Stimulated activated CD8-positive, alpha-beta memory T cell treated with anti-CD3 and anti-CD28 coated beads, Interleukin-7, amount 100 ng/mL, for 4 hours (primary cell): ENCODE measurements at places on chromosomes 12 and 14.
A peak's percentile ranks its signal among the peaks of the same experiment; 100 is the strongest.

DNA sequence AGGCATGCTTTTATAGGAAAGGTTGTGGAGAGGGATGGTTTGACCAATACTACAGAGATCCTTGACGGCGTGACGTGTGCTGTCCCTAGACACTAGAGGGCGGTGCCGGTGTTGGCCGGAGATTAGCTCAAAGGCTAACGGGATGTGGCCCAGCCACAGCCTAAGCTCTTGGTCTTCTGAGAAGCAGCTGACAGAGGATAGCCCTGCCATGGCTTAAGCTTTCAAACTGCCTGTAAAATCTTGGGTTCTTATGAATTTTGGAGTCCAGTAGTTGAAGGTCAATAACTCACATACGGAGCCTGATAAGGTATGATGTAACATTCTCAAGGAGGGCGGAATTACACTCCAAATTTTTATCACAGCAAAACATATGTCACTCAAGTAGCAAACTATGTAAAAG, 515.7 kb upstream of the ATXN7L3B start:
- DNase-seq = no peak

- no peak for DNase-seq
Observed at GRCh38 chr12:122064780-122065588, 13.6 kb upstream of the MLXIP start.

- DNase-seq = no peak
Observed at GRCh38 chr12:43208627-43209026, 343.4 kb downstream of the ADAMTS20 start.

GRCh38 chr12:89529738-89530137, 3.9 kb upstream of the POC1B start:
- no peak for DNase-seq

DNA sequence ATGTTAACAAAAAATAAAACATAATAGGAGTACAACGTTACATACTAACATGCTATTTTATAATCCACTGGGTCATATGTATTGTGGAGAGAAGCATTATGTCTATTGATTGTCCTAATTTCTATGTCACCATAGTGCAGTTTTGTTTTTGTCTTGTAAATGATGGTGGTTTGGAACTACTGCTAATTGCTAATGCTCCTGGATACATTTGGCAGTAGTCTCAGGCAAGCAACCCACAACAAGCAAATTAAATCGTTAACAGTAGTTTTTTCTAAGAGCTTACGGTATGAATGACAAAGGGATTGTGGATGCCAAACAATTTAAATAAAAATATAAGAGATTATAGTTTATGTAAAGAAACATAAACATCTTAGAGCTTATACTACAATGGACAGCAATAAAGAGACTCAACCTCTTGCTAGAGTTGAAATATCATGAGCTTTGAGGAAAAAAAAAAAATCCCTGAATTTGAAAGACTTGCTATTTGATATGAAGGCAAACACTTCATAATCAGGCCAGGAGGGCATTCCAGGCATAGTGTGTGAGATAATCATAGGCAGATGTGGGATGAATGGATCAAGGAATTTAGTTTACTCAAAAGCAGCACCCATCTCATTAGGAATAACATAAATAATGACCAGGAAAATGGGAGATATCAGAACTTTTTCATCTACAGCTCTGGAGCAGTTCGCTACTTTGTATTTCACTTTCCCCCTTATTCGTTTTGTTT, 181.3 kb downstream of the CCDC59 start:
- no peak for DNase-seq

DNA sequence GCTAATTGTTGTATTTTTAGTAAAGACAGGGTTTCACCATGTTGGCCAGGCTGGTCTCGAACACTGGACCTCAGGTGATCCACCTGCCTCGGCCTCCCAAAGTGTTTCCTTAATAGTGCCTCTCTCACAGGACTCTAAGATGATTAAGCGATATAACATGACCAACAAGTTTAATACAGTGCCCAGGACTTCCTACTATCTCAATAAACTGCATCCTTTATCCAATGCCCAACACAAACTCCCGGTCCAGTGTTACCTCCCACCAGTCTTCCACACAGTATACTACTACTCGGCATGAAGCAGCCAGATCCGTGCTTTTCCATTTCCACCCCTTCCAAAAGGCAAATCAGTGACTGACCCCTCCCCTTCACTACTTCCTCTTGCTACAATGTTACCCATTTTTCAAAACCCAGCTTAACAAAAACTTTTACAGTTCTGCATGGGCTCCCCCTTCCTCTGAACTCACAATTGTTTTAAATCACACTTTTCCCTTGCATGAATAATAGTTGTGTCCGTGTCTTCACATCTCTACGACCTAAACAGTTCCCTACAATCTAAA, 900 bp downstream of the NOP2 start:
- DNase-seq = no peak

- no peak for DNase-seq
Observed at GRCh38 chr12:28540324-28540714, 350.1 kb downstream of the CCDC91 start.

- DNase-seq = no peak
Observed at GRCh38 chr12:48690990-48691389, 9.0 kb upstream of the KANSL2 start.

DNA sequence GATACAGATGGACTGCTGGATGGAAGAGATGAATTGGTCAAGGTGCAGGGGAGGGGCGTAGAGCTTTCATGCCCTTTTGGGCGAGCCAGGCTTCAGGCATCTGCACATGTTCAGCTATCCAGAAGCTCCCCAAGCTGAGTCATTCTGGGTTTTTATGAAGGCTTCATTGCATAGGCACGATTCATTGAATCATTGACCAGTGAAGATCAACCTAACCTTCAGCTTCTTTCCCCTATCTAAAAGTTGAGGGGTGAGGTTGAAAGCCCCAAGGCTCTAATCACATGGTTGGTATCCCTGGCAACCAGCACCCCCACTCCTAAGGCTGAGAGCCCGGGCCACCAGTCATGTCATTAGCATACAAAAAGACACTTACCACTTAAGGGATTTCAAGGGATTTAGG, 36.3 kb downstream of the RPS29 start:
- DNase-seq = no peak

DNA sequence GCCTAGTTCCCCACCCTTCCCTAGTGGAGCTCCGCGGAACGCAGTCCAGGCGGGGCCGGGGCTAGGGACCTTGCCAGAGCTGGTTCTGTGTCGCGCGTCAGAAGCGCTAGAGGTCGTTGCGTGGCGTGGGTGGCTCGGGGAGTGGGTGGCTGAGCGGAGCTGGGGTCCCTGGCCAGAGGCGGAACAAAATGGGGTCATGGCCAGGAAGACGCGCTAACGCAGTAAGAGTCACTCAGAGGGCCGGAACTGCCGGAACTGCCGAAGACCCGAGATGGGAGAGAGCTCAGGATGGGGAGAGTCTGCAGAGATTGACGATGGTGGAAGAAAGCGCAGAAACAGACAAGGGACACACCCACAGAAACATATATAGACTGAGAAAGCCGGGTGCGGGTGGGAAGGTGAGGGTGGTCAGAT, 4.8 kb downstream of the DGKA start:
- no peak for DNase-seq

GRCh38 chr14:72169521-72169920, 237.3 kb downstream of the RGS6 start:
- DNase-seq = no peak

GRCh38 chr12:26831951-26832821, 808 bp downstream of the ITPR2 start:
- peak; percentile 36 for DNase-seq

DNA sequence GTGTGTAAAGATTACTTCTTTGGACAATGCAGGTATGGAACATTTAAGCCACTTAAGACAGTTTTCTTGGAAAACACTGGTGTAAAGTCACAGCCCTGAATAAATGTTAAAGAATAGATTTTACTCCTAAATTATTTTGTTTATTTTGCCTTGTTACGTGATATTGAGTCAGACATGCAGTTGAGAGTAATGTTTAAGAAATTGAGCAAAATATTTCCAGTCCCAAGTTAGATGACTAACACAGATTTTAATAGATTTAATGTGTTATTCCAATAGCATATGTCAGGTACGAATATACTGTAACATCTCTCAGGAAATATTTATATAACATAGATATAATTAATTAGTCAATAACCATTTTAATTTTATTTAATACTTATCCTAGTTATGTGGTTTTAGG, 1361.7 kb downstream of the FSCB start:
- DNase-seq = no peak

GRCh38 chr14:103393676-103394626, 8.7 kb downstream of the MARK3 start:
- DNase-seq = no peak

DNA sequence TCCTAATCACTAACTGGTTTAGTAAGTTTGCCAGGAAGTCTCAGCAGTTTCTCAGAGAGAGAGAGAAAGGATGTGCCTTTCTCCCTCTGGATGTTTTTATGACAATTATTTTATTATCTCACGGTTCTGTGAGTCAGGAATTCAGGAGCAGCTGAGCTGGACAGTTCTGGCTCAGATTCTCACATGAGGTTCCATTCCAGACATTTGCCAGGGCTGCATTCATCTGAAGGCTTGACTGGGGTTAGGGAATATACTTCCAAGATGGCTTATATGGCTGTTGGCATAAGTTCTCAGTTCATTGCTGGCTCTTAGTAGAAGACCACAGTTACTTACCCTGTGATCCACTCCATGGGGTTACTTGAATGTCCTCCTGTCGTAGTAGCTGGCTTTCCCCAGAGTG, 101.2 kb upstream of the ATF7IP start:
- no peak for DNase-seq

DNA sequence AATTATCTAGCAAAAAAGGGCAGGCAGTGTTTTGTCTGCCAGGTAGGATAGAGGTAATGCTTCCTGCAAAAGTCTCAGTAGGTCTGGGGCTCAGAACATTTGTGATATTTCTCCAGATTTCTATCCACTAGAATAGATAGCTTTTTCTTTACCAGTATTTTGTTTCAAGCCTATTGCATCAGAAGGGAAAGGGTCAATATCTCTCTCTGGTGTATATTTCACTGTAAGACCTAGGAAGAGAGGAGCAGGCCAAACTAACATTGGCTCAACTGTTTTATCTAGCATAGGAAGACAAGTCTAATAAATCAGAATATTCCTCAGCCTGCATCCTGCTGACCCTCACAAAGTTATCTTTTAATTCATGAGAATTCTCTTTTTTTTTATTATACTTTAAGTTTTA, 106.7 kb upstream of the DAAM1 start:
- no peak for DNase-seq

DNA sequence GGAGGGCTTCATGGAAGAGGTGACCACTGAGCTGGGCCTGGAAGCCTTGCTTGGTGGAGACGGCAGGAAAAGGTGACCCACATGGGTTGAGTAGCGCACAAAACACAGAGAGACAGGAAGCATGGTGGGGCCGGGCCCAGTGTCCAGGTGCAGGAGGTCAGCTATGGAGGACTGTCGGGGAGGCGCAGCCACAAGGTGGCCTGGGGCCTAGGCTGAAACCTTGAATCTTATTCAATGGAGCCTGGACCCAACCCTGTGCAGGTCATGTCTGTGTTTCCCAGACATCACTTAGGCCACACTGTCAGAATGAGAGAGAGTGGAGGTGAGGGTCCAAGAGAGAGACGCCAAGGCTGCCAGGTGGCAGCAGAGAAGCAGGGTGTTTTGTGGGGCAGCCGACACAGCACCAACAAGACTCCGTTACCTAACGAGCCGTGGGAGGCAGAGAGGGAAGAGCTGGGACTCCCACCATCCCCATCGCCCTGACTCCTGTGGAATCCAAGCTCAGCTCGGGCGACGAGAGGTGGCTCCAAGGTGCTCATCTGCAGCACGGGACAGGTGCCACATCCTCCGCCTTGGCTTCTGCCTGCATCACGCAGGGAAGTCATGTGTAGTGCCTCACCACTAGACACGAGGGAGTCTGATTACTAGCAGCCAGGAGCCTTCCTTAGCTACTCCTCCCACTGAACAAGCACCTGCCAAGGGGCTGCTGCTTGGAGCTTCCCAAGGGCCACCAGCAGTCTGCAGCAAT, 38.7 kb downstream of the DEGS2 start:
- DNase-seq = no peak

GRCh38 chr12:86634456-86635410, 378.5 kb upstream of the MGAT4C start:
- DNase-seq = no peak

DNA sequence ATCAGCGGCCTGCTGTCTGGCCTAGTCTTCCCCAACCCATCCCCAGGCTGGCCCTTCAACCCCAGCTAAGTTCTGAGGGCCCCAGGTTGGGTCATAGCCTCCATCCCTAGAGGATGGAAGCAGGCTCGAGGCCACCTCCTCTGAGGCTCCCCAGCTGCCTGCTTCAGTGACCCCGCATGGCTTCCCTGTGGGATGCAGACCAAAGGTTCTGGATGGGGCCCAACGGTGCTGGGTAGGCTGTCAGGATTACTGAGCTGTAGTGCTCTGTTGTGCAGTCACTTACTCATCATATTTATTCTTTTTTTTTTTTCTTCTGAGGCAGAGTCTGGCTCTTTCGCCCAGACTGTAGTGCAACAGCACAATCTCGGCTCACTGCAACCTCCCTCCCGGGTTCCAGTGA, 92.0 kb downstream of the IRF2BPL start:
- DNase-seq = no peak

- no peak for DNase-seq
Observed at GRCh38 chr12:132834181-132834711, 5.6 kb upstream of the GOLGA3 start.

DNA sequence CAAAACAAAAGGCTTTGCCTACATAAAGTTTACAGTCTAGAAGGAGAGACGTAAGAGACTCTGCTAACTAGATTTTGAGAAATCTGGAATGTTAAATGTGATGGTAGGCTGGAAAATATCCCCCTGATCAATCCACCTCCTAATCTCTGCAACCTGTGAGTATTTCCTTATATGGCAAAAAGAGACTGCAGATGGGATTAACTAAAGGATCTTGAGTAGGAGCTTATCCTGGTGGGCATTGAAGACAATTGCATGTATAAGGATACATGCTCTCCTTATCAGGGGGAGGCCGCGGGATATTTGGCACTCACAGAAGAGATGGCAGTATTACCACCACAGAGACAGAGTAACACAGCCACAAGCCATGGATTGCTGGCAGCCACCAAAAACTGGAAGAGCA, 95.2 kb downstream of the EGLN3 start:
- DNase-seq = no peak

GRCh38 chr12:1531654-1532374, 62.6 kb downstream of the FBXL14 start:
- DNase-seq = no peak

DNA sequence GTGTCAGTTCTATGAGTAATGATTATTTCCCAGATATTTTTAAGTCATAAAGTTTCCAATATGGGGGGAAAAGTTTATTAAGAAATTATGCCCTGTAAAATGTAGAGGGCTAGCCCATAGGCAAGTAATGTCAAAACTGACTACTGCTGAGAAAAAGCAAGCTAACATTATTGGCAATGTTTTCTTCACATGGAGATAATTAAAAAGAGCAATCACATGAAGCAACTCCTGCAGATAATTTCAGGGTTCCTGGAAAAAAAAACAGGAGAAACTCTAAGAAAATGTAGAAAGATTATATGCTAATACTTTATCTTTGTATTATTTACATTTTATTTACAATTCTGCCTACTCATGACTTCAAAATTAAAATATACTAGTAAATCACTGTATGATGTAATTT, 39.8 kb downstream of the PPP1R12A start:
- DNase-seq = no peak
